Activated CD4-positive, alpha-beta T cell treated with anti-CD3 and anti-CD28 coated beads, Interleukin-2, amount 50 U/mL, for 48 hours (primary cell): ENCODE measurements at places on chromosomes 6 and 20.

DNA sequence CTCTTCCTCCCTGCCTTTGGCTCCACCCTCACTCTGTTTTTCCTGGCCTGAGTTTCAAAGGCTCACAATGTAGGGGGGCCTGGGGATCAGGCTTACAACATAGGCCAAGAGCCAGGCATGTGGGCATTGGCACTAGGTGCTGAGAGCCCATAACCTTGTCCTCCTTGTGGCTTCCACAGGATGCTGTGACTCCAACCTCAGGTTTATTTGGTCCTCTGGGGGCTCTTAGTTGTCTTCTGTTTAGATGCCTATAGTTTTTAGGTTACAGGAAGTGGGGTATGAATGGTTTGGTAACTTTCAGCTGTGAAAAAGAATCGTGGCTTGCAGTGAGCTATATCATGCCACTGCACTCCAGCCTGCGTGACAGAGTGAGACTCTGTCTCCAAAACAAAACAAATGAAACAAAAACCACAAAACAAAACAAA lies 25.6 kb downstream of the MMP24 start:
- DNase-seq = no peak

DNA sequence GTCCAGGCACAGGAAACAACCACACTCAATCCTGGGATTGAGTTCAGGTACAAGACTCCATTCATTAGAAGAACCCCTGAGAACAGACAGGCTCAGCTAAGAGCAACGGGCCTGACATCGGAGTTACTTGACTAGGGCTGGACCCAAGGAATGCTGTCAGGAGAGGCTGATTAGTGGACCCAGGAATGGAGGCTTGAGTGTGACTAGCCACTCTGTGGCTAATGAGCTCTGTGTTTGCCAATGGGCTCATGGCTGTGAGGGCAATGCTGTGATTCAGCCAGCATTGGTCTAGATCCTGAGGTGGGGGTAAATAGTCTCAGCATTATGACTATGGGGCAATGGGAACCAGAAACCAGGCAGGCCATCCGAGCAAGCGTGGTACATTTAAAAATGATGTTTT lies 71.8 kb downstream of the RIOK1 start:
- DNase-seq = no peak

DNA sequence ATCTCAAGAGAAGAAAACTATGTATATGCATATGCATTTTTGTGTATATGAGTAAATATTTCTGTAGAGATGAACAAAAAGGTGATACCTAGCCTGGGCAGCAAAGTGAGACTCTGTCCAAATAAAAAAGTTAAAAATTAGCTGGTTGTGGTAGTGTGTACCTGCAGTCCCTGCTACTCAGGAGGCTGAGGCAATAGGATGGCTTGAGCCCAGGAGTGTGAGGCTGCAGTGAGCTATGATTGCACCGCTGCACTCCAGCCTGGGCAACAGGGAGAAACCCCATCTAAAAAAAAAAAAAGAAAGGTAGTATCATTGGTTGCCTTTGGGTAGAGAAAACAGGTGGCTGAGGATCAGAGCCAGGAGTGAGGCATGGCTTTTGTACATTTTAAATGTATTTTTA lies 50.9 kb downstream of the KLHL31 start:
- no peak for DNase-seq

- no peak for DNase-seq
Observed at GRCh38 chr6:137414599-137414998, 79.6 kb downstream of the OLIG3 start.

- DNase-seq = no peak
Observed at GRCh38 chr6:63415286-63415685, 95.5 kb upstream of the LGSN start.

DNA sequence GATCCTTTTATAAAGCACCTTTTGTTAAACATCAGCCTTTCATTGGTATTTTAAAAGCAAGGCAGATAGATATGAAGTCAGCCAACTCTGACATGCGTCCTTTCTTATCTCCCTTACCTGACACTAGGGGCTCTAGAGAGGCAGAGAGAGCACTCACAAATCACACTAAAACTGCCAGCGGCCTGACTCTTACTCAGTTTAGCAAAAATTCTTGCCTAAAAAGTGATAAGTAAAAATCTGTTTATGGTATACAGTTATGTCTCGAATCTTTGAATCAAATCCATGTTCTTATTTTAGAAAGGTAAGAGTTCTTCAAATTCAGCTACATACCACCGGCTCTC lies 10.4 kb upstream of the TDRD6 start:
- no peak for DNase-seq
